Stimulated activated CD4-positive, alpha-beta T cell treated with anti-CD3 and anti-CD28 coated beads, Interleukin-12 subunit alpha, Interleukin-12 subunit beta, amount 100 ng/mL, for 4 hours (primary cell): ENCODE measurements at places on chromosomes 5 and 9.

- DNase-seq = no peak
Observed at GRCh38 chr5:126236994-126237393, 186.2 kb upstream of the GRAMD2B start.

GRCh38 chr9:13898957-13899356 is 415.0 kb downstream of the NFIB start:
- DNase-seq = no peak

DNA sequence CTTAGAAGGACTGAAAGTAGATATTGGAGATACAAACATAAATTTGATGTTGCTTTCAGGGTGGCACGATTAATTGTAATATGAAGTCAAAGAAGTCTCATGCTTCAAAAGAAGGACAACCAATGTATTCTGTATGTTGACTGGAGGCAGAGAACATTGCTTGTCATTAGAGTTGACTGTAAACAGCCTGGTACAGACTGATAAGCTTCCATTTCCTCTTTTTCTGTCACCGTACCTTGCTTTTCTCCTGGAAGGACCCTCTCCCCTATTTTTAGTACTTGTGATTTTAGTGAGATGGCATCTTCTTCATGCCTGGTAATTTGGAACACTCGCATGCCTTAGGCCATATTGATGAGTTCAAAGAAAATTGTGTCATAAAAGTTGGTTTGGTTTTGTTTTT is 809.4 kb downstream of the PRELID2 start:
- DNase-seq = no peak

DNA sequence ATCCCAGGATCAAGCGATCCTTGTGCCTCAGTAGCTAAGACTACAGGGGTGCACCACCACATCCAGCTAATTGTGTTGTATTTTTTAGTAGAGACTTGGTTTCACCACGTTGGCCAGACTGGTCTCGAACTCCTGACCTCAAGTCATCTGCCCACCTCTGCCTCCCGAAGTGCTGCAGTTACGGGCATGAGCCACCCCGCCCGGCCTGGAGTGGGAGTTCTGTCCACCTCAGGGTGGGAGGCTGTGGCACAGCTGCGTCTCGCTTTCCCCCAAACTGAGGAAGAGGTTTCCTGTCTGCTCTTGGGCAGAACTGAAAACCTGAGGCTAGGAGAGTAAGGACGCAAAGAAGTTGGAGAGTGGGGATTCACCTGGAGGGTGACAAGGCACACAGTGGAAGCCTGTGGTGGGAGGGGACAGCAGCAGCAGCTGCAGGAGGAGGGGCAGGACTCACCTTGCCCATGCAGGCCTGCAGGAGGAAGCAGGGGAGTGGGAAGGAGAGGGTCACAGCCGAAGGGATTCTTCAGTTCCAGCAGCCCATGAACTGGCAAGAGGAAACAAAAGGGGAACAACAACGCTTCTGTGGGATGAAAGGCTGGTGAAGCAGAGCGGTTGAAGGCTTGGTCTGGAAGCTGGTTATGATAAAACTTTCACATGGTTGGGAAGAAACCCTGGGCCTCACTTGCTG is 181.4 kb downstream of the GAS1 start:
- DNase-seq = no peak

DNA sequence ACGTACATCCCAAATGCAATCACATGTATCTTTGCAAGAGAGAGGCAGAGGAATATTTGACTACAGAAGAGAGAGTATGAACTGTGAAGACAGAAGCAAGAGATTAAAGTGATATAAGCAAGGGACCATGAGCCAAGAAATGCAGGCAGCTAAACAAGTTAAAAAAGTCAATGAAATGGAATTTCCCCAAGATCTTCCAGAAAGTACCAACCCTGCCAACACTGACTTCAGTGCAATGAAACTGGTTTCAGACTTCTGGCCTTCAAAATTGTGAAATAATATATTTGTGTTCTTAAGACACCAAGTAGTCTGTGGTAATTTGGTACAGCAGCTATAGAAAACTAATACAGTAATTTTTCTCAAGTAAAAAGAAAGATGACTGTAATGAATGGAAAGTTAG is 20.9 kb downstream of the FOXI1 start:
- no peak for DNase-seq

GRCh38 chr5:152462021-152462721 is 57.1 kb upstream of the NMUR2 start:
- DNase-seq = no peak

GRCh38 chr5:172809774-172810173 is 24.3 kb upstream of the ERGIC1 start:
- no peak for DNase-seq

GRCh38 chr5:108212775-108213346 is 169.0 kb downstream of the FBXL17 start:
- no peak for DNase-seq

DNA sequence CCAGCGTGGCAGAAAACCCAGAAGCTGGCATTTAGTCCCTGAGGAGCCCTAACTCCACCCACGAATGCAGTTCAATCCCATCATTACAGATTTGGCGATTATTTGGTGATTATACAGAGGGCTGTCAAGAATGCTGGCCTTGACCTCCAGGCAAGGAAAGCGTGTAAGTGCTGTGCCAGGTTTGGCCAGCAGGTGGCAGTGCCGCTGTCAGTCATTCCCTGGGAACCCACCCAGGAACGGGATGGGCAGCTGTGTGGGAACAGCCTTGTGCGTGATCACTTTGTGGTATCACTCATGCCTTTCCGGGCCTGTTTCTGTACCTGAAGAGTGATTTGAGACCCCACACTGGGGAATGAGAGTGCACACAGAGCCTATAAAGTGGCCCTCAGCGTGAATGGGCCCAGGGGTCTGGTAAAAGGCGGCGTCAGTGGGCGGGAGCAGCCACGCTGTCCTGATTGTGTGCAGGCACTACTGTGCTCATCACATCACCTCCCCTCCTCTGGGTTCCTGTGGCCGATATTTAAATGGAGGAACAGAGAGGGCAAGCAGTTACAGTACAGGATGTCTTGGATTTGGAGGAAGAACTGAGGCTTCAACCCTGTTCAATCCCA is 215.6 kb downstream of the ROR2 start:
- peak; percentile 68 for DNase-seq

DNA sequence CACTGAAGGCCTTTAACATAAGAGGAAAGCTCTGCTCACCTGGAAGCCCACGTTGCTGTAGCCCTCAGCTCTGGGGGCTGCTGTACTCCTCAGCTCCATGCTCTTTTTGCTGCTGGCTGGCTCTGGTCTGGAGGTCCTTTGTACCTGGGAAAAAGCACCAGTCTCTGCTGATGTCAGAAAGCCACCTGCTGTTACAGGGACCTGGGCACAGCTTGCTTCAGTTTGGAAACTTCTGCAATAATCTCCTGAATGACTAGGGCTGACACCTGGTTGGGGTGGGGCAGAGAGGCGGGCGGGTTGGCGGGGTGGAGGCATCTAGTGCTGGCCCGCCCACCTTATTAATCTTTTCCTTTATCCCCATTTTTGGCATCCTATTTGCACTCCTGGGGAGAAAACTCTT is at the start of gene SLC28A3:
SLC28A3 (minus strand) TSS at position 224 of the 400 bp plus-strand sequence; CDS start at position 99, 125 bp downstream.
- no peak for DNase-seq

DNA sequence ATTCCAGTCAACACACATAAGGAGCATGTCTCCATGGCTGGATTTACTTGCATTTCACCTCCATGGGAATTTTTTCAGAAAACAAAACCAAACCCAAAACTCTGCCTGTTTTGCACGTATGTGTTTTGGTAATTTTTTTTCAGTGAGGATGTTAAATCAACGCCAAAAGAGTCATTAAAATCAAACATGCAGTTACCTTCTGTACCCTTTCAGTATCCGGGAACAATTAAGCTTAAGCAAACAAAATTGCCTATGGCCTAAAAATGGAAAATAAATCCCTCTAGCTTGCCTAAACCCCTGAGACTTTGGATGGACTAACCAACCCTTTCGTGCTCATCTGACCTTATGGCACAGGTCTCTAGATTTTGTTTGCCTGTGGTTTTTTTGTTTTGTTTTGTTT is 209.2 kb upstream of the KLF4 start:
- no peak for DNase-seq

DNA sequence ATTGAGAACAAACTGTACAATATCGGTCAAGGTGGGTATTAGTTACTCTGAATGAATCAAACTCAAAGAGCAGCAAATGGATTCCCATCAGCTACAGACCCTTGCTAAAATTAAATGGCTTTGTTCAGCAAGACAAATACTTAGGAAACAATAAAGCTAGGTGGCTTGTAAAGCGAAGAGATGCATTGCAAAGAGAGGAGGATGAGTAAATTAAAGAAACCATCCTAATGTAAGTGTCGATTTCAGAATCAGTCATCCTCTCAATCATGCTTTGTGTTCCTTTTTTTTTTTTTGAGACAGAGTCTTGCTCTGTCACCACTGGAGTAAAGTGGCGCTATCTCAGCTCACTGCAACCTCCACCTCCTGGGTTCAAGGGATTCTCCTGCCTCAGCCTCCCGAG is 359.2 kb upstream of the ZNF462 start:
- no peak for DNase-seq

GRCh38 chr5:55633574-55634208 is 78.4 kb downstream of the SLC38A9 start:
- no peak for DNase-seq

- peak; percentile 0 for DNase-seq
Observed at GRCh38 chr5:17216974-17217492, 398 bp upstream of the BASP1 start.

DNA sequence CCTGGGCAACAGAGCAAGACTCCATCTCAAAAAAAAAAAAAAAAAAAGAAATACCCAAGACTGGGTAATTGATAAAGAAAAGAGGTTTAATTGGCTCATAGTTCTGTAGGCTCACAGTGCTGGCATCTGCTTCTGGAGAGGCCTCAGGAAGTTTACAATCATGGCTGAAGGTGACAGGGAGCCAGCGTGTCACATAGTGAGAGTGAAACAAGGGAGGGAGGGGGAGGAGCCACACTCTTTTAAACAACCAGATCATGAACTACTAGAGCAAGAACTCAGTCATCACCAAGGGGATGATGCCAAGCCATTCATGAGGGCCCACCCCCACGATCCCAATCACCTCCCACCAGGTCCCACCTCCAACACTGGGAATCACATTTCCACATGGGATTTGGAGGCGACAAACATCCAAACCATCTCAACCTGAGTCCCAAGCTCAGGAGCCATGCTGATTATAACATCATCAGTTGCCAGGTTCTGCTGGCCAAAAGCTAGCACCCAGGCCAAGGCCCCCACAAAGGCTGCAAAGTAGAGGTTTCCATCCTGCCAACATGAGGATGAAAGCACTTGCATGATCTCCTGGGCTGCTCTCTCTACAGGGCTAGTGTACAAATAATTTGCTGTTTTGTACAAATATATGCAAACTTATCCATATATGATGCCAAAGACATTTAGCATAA is 15.3 kb downstream of the DENND1A start:
- DNase-seq = no peak

DNA sequence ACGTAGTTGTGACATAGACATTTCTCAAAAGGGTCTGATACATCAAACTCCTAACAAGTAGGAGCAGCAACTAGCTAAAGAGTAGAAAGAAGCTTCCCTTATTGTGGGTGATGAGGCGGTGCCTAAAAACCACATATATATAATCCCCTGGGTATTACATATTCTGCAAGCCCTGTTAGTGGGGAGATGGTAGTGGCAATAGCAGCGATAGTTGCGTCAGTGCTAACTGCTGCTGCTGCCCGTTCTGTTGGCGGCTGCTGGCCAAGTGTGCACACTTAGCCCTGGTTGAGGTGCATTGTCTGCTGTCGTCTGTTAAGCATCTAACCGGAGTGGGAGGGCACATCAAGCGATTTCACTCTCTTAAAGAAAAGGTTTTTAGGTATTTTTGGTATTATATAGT is 35.8 kb downstream of the VLDLR start:
- no peak for DNase-seq

DNA sequence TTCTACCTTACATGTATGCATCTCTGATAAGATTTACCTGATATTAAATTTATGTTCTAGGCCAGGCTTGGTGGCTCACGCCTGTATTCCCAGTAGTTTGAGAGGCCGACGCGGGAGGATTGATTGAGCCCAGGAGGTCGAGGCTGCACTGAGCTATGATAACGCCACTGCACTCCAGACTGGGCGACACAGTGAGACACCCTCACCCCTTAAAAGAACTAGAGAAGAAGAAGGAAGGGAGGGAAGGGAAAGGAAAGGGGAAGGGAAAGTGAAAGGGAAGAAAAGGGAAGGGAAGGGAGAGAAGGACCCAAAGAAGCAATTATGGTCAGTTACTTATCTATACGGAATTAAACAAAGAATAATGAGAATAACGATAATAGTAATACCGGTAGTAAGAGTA is 1.2 kb upstream of the RFK start:
- no peak for DNase-seq

GRCh38 chr5:159048298-159048697 is 51.4 kb downstream of the EBF1 start:
- no peak for DNase-seq

DNA sequence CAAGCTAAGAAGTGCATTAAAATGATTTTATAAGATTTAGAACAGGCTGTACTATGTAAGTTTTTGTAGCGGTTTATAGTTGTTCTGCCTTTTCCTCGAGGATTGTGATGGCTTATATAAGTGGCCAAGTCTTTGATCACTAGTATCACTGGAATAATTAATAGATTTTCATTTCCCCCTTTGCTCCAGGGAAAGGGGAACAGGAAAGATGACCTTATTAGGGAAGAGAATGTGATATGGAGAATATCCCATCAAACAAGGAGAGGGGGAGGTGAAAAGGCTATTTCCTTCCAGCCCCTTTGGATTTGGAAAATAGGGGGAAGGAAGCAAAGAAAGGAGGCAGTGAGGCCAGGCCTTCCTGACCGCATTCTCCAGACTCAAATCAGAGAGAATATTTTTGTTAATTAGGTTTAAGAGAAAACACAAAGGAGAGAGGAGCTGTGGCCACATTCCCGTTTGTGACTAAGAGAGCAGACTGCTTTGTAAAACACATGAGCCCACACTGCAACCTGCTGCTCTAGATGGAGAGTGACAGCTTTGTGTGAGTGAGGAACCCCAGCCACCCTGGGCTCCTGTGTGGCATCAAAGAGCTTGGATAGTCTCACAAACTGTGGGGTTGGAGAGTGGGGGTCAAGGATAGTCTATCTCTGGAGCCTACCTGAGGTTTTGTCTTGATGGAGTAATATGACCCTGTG is 359.5 kb downstream of the DTWD2 start:
- no peak for DNase-seq
